ENCODE measurements at places on chromosomes 1 and 21.

GRCh38 chr1:151408891-151409290 is 9.5 kb downstream of the PSMB4 start:
- H3K4me3 ChIP-seq = no peak overlapping the region
- H3K27me3 ChIP-seq = no peaks in the 10 kb centered on the region
- peaks cover 78% of the 10 kb centered on the region for H3K36me3 ChIP-seq
- no peak overlapping the region for H3K27ac ChIP-seq

- H3K27me3 ChIP-seq = no peaks in the 10 kb centered on the region
- DNase-seq = no peak
- no peaks in the 10 kb centered on the region for H3K36me3 ChIP-seq
- H3K4me1 ChIP-seq = no peaks in the 10 kb centered on the region
- H3K4me3 ChIP-seq = no peak overlapping the region
These were observed 71.5 kb downstream of the SIK1 start for GRCh38 chr21:43355266-43355924.

DNA sequence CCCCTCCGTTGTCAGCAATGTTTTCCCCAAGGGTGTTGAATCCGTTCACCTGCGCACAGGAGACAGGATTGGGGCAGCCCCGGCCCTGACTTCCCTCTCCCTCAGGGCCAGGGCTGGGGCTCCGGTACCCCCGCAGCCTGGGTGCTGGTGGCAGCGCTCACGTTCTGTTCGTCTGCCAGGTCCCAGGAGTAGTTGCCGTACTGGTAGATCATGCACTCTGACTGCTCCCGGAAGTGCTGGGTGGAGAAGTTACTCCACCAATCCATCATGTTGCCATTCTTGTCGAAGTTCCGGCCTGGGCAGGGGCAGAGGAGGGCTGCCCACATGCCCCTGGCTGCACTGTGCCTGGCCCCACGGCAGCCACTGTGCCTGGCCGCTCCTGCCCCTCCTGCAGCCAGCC is 6.1 kb downstream of the PRXL2B start:
- peaks cover 31% of the 10 kb centered on the region for H3K4me1 ChIP-seq
- no peak overlapping the region for H3K27ac ChIP-seq
- H3K36me3 ChIP-seq = no peaks in the 10 kb centered on the region
- H3K4me3 ChIP-seq = no peak overlapping the region
- H3K27me3 ChIP-seq = no peaks in the 10 kb centered on the region

GRCh38 chr1:155989242-155990004 is 11.1 kb upstream of the ARHGEF2 start:
- H3K27ac ChIP-seq = peak overlapping the region; percentile 73
- H3K4me1 ChIP-seq = peaks cover 1% of the 10 kb centered on the region

GRCh38 chr1:65247419-65248359 is 61.7 kb upstream of the DNAJC6 start:
- H3K27me3 ChIP-seq = no peaks in the 10 kb centered on the region
- DNase-seq = no peak
- H3K4me3 ChIP-seq = no peak overlapping the region
- no peaks in the 10 kb centered on the region for H3K36me3 ChIP-seq
- H3K4me1 ChIP-seq = peaks cover 5% of the 10 kb centered on the region
- no peak overlapping the region for H3K27ac ChIP-seq

- peak overlapping the region; percentile 90 for H3K27ac ChIP-seq
- H3K36me3 ChIP-seq = no peaks in the 10 kb centered on the region
- DNase-seq = no peak
- H3K4me3 ChIP-seq = peak overlapping the region; percentile 22
- no peaks in the 10 kb centered on the region for H3K27me3 ChIP-seq
These were observed 20.4 kb upstream of the TARBP1 start for GRCh38 chr1:234499119-234499942.

DNA sequence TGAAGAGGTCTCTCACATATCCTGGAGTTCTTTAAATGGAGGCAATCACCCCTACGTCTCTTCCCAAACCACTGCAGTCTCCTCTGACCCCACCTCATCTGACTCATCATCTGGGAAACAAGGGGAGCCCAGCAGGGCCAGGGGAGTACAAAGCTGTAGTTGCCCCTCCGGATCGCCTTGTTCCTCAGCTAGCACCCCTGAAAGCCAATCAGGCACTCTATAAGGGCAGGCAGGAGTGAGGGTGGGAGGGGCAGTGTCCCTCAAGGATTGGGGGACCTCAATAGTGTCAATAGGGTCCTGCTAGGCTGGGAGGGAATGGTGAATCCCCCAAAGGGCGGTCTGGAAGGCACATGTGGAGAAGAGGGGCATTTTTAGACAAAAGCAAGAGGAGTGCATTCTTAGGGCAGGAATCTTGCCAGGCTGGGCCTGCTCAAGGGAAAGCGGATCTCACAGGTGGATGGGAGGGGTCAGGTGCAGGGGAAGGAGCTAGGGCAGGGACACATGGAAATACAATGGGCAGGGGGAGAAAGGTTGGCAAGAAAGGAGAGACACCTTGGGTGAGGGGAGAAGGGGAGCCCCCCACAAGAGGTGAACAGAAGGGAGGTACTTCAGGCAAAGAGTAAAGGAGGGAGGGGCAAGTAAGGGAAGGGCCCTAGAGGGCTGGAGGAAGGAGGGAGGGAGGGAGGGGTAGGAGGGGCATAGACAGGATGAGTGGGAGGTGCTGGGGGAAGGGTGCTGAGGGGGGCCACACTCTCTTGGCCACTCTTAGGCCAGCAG is 5.8 kb downstream of the SHISA4 start:
- H3K27me3 ChIP-seq = no peaks in the 10 kb centered on the region
- no peak overlapping the region for H3K4me3 ChIP-seq
- no peak for DNase-seq
- H3K4me1 ChIP-seq = peaks cover 16% of the 10 kb centered on the region

GRCh38 chr1:3369446-3370076 is 84.9 kb upstream of the ARHGEF16 start:
- no peak overlapping the region for H3K4me3 ChIP-seq
- peak overlapping the region; percentile 61 for H3K27ac ChIP-seq
- H3K36me3 ChIP-seq = no peaks in the 10 kb centered on the region
- H3K4me1 ChIP-seq = no peaks in the 10 kb centered on the region
- H3K27me3 ChIP-seq = no peaks in the 10 kb centered on the region

GRCh38 chr1:181676269-181676668 is 193.0 kb downstream of the CACNA1E start:
- no peaks in the 10 kb centered on the region for H3K4me1 ChIP-seq
- DNase-seq = no peak
- no peak overlapping the region for H3K4me3 ChIP-seq
- no peaks in the 10 kb centered on the region for H3K27me3 ChIP-seq

- H3K4me1 ChIP-seq = no peaks in the 10 kb centered on the region
- H3K27me3 ChIP-seq = no peaks in the 10 kb centered on the region
- H3K4me3 ChIP-seq = no peak overlapping the region
- no peak for DNase-seq
- H3K27ac ChIP-seq = no peak overlapping the region
These were observed 140.1 kb upstream of the FMN2 start for GRCh38 chr1:239951511-239952140.

GRCh38 chr1:91712393-91712792 is 173.6 kb downstream of the TGFBR3 start:
- peak overlapping the region; percentile 81 for H3K27ac ChIP-seq
- no peaks in the 10 kb centered on the region for H3K27me3 ChIP-seq
- no peak for DNase-seq
- H3K36me3 ChIP-seq = peaks cover 51% of the 10 kb centered on the region
- H3K4me1 ChIP-seq = peaks cover 24% of the 10 kb centered on the region

- no peak for DNase-seq
- peak overlapping the region; percentile 36 for H3K4me3 ChIP-seq
- no peaks in the 10 kb centered on the region for H3K36me3 ChIP-seq
- H3K27ac ChIP-seq = peak overlapping the region; percentile 74
These were observed 69.1 kb downstream of the BCAR3 start for GRCh38 chr1:93612510-93612909.

DNA sequence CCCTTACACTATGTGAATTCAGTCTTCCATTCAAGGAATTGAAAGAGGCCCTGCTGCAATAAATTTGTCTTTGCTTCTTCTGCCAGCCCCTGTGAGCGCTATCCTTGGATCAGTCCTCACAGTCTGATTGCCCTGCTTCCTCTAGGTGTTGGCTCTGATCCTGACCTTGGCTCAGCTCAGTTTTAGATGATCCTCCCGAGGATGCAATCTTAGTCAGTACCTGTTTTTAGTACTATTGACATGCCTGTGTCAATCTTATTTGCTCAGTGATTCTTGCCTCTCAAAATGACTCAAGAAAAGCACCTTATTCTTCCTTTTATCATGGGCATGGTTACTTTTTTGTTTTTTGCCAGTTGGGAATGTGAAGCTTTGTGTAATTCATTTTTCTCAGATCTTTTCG is 101.4 kb upstream of the KCNK1 start:
- no peak overlapping the region for H3K27ac ChIP-seq
- no peak for DNase-seq
- no peaks in the 10 kb centered on the region for H3K36me3 ChIP-seq
- H3K4me1 ChIP-seq = no peaks in the 10 kb centered on the region
- H3K4me3 ChIP-seq = no peak overlapping the region

DNA sequence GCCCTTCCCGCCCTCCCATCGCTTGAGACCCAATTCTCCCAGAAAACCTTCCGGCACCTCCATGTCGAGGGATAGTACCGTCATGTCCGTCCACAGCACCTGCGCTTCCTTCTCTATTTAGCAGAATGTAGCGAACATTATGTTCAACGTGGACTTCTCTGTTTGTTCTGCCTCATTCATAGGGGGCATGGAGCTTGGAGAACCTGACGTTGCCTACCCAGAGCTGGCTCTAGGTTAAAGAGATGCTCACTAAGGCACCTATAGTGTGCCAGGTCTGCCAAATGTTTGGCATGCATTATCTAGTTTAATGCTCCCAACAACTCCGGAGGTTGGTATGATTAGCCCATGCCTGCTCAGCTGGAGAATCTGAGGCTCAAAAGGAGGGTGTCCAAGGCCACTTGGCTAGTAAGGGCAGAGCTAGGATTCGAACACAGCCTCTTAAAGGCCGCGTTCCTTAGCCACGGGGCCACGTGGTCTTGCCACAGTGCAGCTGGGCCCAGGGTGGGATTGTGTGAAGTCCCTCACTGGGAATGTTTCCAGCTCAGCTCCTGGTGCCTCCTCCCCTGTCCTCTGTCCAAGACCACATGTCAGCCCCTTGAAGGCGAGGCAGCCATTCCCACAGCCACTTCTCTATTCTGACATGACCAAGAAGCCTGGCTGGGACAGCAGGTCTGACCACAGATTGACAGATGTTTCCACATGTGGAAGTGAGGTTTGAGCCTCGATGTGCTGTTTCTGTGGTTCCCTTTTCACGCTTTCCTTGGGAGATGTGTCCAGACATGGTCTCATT is 57.8 kb downstream of the RUNX3 start:
- no peak overlapping the region for H3K27ac ChIP-seq
- H3K36me3 ChIP-seq = no peaks in the 10 kb centered on the region
- H3K4me1 ChIP-seq = no peaks in the 10 kb centered on the region
- H3K27me3 ChIP-seq = no peaks in the 10 kb centered on the region
- DNase-seq = no peak

- no peak overlapping the region for H3K4me3 ChIP-seq
- DNase-seq = no peak
- peaks cover 7% of the 10 kb centered on the region for H3K4me1 ChIP-seq
- H3K27me3 ChIP-seq = no peaks in the 10 kb centered on the region
- H3K27ac ChIP-seq = no peak overlapping the region
These were observed 15.4 kb downstream of the ZNHIT6 start for GRCh38 chr1:85692730-85693314.

- H3K4me3 ChIP-seq = no peak overlapping the region
- peaks cover 5% of the 10 kb centered on the region for H3K4me1 ChIP-seq
- H3K36me3 ChIP-seq = peaks cover 68% of the 10 kb centered on the region
- H3K27ac ChIP-seq = no peak overlapping the region
These were observed 13.5 kb downstream of the RCC2 start for GRCh38 chr1:17425806-17426600.

DNA sequence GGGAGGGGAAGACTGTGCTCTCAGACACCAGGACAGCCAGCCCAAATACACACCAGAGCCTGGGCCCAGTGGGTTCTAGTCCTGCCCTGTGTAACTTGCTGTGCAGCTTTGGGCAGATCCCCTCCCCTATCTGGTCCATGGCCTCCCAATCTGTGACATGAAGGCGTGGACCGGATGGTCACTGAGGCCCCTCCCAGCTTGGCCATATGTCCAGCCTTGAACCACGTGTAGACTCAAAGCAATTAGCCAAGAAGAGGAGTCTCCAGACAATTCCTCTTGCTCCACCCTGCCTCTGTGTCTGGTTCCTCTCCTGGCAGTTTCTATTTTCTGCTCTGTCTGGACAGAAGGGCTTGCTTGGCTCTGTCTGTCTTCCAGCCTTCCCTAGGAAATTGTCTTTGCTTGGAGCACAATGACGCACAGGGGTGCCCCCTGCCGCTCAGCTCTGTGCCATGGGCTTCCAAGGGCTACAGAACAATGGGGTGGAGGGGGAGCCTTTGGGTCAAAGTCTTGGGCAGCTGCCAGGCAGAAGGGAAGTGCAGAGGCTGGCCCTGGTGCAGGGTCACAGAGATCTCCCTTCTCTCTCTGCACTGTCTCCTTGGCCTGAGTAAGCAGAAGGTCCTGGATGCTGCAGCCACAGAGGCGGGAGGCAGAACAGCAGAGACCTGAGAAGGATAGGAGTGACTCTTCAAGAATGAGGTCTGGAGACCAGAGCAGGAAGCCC is 66.1 kb downstream of the TENT5C start:
- no peaks in the 10 kb centered on the region for H3K36me3 ChIP-seq
- H3K27me3 ChIP-seq = no peaks in the 10 kb centered on the region
- no peak for DNase-seq
- no peak overlapping the region for H3K4me3 ChIP-seq
- H3K27ac ChIP-seq = no peak overlapping the region
- peaks cover 13% of the 10 kb centered on the region for H3K4me1 ChIP-seq

DNA sequence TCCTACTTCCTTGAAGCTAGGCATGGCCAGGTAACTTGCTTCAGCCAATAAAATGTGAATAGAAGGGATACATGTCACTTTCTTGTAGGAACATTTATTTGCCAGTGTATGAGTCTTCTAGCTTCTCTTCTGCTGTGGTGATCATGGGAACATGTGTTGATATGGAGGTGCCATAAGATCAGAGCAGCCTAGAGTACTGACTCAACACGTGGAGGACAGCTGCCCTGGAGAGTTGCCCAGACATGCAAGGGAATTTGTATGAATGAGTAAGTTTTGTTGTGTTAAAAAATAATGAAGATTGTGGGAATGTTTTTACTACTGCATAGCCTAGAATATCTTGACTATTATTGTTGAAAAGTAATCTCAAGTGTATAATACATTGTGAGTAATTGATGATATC is 502.3 kb downstream of the NUF2 start:
- H3K27ac ChIP-seq = no peak overlapping the region
- H3K36me3 ChIP-seq = no peaks in the 10 kb centered on the region
- no peak for DNase-seq
- no peaks in the 10 kb centered on the region for H3K4me1 ChIP-seq
- no peaks in the 10 kb centered on the region for H3K27me3 ChIP-seq

- H3K27me3 ChIP-seq = no peaks in the 10 kb centered on the region
- H3K27ac ChIP-seq = no peak overlapping the region
- no peaks in the 10 kb centered on the region for H3K36me3 ChIP-seq
- no peaks in the 10 kb centered on the region for H3K4me1 ChIP-seq
- peak; percentile 37 for DNase-seq
These were observed 106.8 kb upstream of the C1orf174 start for GRCh38 chr1:4006676-4007374.

GRCh38 chr1:23525558-23526250 is 5.3 kb downstream of the E2F2 start:
- H3K27me3 ChIP-seq = no peaks in the 10 kb centered on the region
- no peak overlapping the region for H3K27ac ChIP-seq

GRCh38 chr21:28207436-28208173 is 785.1 kb downstream of the LTN1 start:
- peak overlapping the region; percentile 63 for H3K27ac ChIP-seq
- no peaks in the 10 kb centered on the region for H3K27me3 ChIP-seq
- H3K4me3 ChIP-seq = no peak overlapping the region
- no peak for DNase-seq
- peaks cover 9% of the 10 kb centered on the region for H3K4me1 ChIP-seq

Measured in vagina (tissue), 2 donors.